ENCODE measurements at places on chromosomes 1 and 21.

- no peak for DNase-seq
- H3K36me3 ChIP-seq: no peaks in the 10 kb centered on the region
- H3K27ac ChIP-seq: no peak overlapping the region
These were observed 19.0 kb downstream of the TEX35 start for GRCh38 chr1:178531887-178532286.

- no peaks in the 10 kb centered on the region for H3K4me1 ChIP-seq
- H3K27ac ChIP-seq: no peak overlapping the region
- no peak for DNase-seq
- no peak overlapping the region for H3K4me3 ChIP-seq
- peaks cover 20% of the 10 kb centered on the region for H3K27me3 ChIP-seq
These were observed 182.3 kb downstream of the BARHL2 start for GRCh38 chr1:90534663-90535295.

- no peaks in the 10 kb centered on the region for H3K27me3 ChIP-seq
- H3K36me3 ChIP-seq: no peaks in the 10 kb centered on the region
- H3K27ac ChIP-seq: no peak overlapping the region
These were observed 19.9 kb downstream of the ELAPOR1 start for GRCh38 chr1:109133815-109134214.

DNA sequence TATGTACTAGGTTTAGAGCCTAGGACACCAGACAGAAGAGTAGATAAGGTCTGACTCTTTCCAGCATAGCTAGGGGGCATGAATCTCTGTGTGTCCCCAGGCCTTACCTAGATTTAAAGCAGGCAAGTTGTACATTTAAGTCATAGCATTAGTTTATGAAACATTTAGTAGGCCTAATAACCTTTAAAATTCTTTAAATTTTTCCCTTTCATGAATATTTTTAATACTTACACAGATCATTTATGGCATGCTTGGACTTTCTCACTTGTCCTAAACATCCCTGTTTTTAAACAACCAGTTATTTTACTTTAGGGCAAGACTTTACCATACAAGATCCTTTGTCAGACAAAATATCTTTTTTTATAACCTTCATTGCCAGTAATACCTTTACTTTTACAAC lies 258.4 kb upstream of the ZRANB2 start:
- no peak for DNase-seq
- no peaks in the 10 kb centered on the region for H3K36me3 ChIP-seq
- H3K4me3 ChIP-seq: no peak overlapping the region
- no peaks in the 10 kb centered on the region for H3K27me3 ChIP-seq
- no peaks in the 10 kb centered on the region for H3K4me1 ChIP-seq

GRCh38 chr1:198185759-198186158 lies 29.0 kb downstream of the NEK7 start:
- H3K36me3 ChIP-seq: no peaks in the 10 kb centered on the region
- no peak overlapping the region for H3K27ac ChIP-seq
- H3K4me1 ChIP-seq: peaks cover 31% of the 10 kb centered on the region
- no peak overlapping the region for H3K4me3 ChIP-seq

GRCh38 chr1:46021046-46021996 lies 111.1 kb downstream of the PIK3R3 start:
- DNase-seq: no peak
- no peaks in the 10 kb centered on the region for H3K27me3 ChIP-seq

DNA sequence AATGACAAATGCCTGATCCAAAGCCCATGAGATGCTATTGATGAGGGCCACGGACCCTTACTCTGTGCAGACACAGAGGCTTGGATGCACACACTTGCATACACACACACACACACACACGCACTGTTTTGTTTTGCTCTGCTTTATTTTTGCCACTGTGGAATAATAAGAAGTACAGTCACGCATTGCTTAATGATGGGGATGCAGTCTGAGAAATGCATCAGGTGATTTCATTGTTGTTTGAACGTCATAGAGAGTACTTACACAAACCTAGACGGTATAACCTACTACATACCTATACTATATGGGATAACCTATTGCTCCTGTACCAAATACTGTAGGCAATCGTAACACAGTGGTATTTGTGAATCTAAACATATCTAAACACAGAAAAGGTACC lies 104.4 kb downstream of the RHOU start:
- no peak overlapping the region for H3K27ac ChIP-seq
- H3K4me1 ChIP-seq: peaks cover 37% of the 10 kb centered on the region
- peaks cover 3% of the 10 kb centered on the region for H3K36me3 ChIP-seq
- DNase-seq: no peak
- no peak overlapping the region for H3K4me3 ChIP-seq

DNA sequence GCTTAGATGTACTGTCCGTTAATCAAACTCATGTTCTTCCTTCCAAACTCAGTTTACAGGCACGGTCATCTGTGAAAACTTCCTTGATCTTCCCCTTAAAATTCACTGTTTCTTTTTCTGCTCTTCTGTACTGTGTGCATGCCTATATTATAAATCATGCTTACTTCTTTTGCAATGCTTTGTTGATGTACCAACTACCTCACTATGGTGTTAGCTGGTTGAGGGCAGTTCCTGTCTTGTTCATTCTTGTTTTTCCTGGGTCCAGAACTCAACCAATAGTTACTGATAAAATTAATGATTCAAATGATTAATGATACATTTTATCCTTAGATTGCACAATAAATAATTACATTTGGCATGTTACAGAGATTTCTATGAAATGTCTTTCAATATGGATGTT lies 163.8 kb downstream of the CHRM3 start:
- H3K27ac ChIP-seq: no peak overlapping the region
- no peaks in the 10 kb centered on the region for H3K36me3 ChIP-seq
- H3K27me3 ChIP-seq: no peaks in the 10 kb centered on the region
- DNase-seq: no peak
- no peak overlapping the region for H3K4me3 ChIP-seq

GRCh38 chr1:8077120-8077573 lies 51.0 kb upstream of the ERRFI1 start:
- no peak for DNase-seq
- peak overlapping the region; percentile 41 for H3K4me3 ChIP-seq
- peaks cover 69% of the 10 kb centered on the region for H3K4me1 ChIP-seq
- no peaks in the 10 kb centered on the region for H3K36me3 ChIP-seq
- H3K27ac ChIP-seq: peak overlapping the region; percentile 92
- H3K27me3 ChIP-seq: no peaks in the 10 kb centered on the region

DNA sequence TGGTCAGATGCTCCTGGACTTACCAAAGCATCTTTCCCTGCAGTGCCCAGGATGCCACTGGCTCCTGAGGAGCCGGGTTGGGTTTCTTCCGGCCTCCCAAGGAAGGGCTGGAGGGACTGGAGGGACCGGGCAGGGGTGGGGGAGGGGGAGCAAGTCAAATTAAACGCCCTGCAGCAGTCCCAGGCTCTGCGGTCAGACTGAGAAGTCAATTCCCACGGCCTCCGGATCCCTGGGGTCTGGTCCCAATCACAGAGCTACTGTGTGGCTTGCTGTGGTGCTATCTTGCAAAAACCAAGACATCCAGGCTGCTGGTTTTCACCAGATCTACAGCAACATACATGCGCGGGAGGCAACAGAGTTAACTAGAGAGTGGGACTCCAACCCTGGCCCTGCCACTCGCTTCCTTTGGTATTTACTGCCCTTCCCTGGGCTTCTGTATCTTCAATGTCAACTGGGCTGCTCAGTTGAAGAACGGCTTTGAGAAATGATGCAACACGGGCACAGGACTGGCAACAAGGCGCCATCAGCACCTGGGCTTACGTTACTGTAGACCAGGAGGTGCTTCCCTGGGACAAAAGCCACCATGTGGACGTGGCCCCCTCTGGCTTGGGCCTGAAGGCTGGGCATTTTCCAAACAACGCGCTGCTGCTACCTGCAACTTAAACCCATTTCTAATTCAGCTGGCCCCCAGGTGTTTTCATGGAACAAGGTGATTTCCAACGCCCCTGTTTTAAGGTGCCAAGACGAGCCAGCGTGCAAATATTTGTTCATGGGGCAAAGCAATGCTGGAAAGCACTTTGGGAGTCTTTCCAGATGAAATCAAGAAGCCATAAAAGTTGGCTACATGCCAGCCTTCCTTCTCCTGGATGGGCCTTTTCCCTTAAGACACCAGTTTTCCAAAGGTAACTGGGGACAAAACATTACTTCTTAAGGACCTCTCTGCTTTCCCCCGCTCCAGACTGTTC lies 11.5 kb downstream of the RCC2 start:
- H3K4me3 ChIP-seq: no peak overlapping the region
- no peak for DNase-seq
- H3K27ac ChIP-seq: no peak overlapping the region
- H3K27me3 ChIP-seq: no peaks in the 10 kb centered on the region
- peaks cover 38% of the 10 kb centered on the region for H3K36me3 ChIP-seq
- no peaks in the 10 kb centered on the region for H3K4me1 ChIP-seq

- peaks cover 36% of the 10 kb centered on the region for H3K4me1 ChIP-seq
- peaks cover 4% of the 10 kb centered on the region for H3K27me3 ChIP-seq
- H3K36me3 ChIP-seq: no peaks in the 10 kb centered on the region
- peak within 1 kb of the TSS; percentile 80 for H3K4me3 ChIP-seq
These were observed at the start of gene RIMS3 for GRCh38 chr1:40665335-40666171. Gene RIMS3 (minus strand): TSS chr1:40665682. CDS start chr1:40641925, 23,757 bp downstream.

DNA sequence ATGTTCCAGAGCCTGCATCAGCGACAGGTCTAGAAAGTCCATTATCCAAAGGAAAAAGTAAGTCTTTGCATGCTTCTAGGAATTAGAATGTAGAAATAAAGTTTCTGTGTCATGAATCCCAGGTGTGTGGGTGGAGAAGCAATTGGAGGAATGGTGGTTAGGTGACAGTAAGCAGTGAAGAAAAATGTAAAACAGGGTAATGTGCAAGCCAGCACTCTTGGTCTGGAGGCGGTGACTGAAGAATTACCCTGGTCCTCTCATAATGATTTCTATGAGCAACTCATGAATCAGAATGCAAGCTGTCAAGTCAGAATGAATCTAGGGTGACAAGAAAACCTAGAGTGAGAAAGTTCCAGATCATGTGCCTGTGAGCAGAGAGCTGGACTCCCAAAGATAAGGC lies 33.6 kb downstream of the PLPPR4 start:
- peaks cover 2% of the 10 kb centered on the region for H3K4me1 ChIP-seq
- no peak overlapping the region for H3K4me3 ChIP-seq
- H3K27me3 ChIP-seq: peaks cover 6% of the 10 kb centered on the region
- no peaks in the 10 kb centered on the region for H3K36me3 ChIP-seq

GRCh38 chr1:240985081-240985480 lies 371.9 kb downstream of the RGS7 start:
- no peak for DNase-seq
- H3K36me3 ChIP-seq: no peaks in the 10 kb centered on the region
- peaks cover 11% of the 10 kb centered on the region for H3K4me1 ChIP-seq
- H3K27ac ChIP-seq: no peak overlapping the region

- DNase-seq: no peak
- peaks cover 16% of the 10 kb centered on the region for H3K27me3 ChIP-seq
- peaks cover 9% of the 10 kb centered on the region for H3K4me1 ChIP-seq
- no peak overlapping the region for H3K4me3 ChIP-seq
- no peaks in the 10 kb centered on the region for H3K36me3 ChIP-seq
These were observed 4.0 kb upstream of the GPR3 start for GRCh38 chr1:27388337-27389005.

DNA sequence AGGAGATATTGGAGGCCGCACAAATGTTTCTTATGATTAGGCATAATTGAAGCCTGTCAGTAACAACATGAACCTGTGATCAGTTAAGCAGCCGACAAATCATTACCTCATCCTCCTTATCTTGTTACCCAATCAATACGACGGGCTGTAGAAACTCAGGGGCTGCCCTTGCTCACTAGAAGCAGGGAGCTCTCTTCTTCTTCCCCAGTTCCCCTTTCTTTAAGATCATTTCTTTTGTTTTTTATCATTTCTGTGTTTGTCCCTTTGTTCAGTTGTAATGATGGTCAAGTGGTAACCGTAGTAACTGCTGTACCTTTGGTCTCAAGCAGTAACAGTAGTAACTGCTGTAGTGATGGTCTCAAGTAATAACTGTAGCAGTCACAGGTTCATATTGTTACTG lies 13.8 kb upstream of the FCGR2A start:
- peaks cover 59% of the 10 kb centered on the region for H3K27me3 ChIP-seq
- no peak overlapping the region for H3K4me3 ChIP-seq
- no peaks in the 10 kb centered on the region for H3K4me1 ChIP-seq
- no peak overlapping the region for H3K27ac ChIP-seq
- no peak for DNase-seq

DNA sequence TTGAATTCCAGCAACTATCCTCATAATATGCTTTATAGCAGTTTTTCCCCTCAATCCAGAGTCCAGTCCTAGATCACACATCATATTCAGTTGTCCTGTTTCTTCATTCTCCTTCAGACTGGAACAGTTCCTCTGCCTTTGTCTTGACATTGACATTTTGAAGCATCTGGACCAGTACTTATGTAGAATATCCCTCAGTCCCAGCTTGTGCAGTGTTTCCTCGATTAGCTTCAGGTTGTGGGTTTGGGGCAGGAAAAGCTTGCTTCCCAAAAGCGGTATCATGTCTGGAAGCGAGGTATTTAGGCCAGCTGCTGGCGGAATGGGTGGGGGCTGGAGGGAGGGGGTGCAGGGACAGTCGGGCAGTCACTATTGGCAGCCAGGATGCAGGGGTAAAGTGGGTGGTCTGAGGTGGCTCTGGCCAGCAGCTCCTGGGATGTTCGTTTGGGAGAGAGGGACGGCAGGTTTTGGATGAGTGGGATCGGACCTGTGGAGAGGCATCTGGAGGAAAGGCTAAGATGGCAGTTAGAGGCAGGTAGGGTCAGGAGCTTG lies 6.5 kb downstream of the THEMIS2 start:
- peaks cover 8% of the 10 kb centered on the region for H3K4me1 ChIP-seq
- no peak overlapping the region for H3K4me3 ChIP-seq
- no peaks in the 10 kb centered on the region for H3K27me3 ChIP-seq
- DNase-seq: peak; percentile 30
- peaks cover 2% of the 10 kb centered on the region for H3K36me3 ChIP-seq

GRCh38 chr1:71311376-71311775 lies 230.5 kb upstream of the ZRANB2 start:
- no peaks in the 10 kb centered on the region for H3K4me1 ChIP-seq
- H3K4me3 ChIP-seq: no peak overlapping the region
- no peak overlapping the region for H3K27ac ChIP-seq
- H3K27me3 ChIP-seq: no peaks in the 10 kb centered on the region
- DNase-seq: no peak
